ENCODE measurements at places on chromosomes 12 and 14. TPM values are rescaled to one million over a fixed set of nuclear protein-coding genes. Genes with fewer than 3 reads are reported as not detected.

DNA sequence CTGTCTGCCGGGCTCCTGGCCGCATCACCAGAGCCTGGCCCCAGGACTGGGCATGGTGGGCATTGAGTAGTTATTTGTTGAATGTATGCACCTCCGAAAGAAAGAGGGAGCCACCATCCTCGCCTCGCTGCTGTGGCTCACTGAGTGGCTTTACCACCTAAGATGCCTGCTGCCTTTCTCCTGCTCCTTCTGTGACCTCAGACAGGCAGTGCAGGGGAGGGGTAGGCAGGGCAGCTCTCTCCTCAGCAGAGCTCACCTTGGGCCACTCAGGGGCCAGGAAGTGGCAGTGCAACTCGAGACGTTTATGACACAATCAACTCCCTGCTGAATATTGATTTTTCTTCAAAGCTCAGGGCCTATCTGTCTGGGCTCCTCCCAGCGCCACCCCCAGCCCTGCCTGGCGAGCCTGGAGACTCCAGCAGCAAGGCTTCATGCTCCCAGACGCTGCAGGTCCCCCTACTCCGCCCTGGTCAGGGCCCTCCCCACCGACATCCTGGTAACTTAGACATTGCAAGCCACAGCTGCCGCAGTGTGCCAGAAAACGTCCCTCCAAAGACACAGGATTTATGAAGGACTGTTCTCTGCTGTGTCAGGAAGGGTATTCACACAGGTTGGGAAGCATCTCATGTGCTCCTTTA, 84.3 kb upstream of the DIO3 start:
- no peak for ATAC-seq

- peak; percentile 33 for ATAC-seq
Observed at GRCh38 chr12:94867066-94867855, 136.2 kb downstream of the NDUFA12 start.

DNA sequence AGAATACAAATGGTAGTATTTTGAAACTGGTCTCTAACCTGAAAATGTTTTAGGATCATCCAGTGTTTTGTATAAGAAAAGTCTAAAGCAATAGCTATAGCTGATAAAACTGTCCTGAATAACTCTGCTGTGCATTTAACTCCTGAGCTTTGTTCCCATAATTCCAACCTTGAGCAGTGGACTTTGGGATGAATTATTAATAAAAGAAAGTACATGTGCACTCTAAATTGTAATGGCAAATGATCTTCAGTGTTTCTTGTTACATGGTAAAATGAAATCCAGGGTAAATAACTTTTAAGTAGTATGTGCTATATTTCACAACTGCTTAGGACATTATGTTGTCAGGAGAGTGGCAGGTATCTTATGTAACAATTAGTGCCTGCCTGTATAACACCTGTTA, 345.6 kb downstream of the SLC16A7 start:
- ATAC-seq: no peak

CSRP2 gene
- total RNA-seq: 87.2 TPM

SERPINA1 gene
- 2.8 TPM for total RNA-seq

All from gastroesophageal sphincter (tissue), 4 donors.